ENCODE measurements at places on chromosomes 3 and 15.

GRCh38 chr3:24639061-24639460 is 144.4 kb upstream of the THRB start:
- no peak for DNase-seq

DNA sequence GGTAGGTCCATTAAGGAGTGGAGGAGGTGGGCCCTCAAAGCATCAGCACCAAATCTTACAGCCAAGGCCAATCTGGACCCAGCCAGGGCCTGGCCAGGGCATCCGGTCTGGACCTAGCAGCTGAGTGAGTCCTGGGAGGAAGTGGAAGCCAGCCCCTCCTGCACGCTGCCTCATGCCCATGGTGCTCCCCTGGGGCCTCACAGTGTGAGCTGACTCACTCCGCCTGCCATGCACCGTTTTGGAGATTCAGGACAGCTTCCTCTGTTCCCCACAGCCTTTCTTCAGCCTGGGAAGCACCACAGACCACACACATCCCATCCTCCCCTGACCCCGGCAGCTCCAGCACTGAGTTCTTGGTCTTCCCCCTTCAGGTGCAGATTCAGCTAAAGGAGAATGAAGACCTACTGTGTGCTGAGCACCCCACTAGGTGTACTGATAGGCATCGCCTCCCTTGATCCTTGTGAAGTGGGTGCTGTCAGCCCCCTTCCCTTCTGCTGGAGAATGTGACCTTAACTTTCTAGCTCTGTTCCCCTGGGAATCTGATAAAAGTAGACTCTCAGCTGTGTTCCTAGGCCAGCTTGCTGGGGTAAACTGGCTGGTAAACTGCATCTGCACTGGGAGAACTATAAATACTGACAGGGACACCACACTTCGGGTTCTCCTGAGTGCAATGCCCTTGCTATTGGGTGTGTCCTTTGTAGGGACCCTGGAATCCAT is 36.8 kb upstream of the SEC13 start:
- DNase-seq, result no peak

DNA sequence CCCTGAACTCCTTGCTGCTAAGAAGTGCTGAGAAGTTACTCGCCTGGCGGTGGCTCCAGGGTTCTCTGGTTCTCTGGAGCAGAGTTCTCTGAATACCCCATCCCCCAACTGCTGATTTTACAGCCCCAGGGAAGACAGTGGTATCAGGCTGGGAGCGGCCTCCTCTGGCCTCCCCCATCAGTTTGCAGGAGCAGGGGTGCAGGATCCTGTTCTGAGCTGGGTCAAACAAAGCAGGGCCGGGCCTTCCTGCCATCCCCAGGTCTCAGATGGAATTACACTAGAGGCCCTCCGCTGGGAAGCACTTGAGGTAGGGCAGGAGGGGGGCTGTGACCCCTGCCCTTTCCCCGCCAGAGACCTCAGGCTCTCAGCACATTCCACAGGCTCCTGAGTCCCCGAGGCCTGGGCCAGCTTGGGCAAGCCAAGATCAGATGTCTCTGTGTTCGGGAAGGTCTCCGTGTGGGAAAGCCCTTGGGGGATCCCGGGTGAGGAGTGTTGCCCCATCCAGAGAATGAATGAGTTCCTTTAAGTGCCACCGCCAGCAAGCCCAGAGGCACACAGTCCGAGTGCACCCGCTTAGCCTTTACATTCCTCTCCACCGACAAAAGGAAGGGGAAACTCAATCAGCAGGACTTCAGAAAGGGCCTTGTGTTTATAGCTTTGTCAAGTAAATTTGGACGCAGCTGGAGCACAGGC is 149.9 kb downstream of the LRRK1 start:
- no peak for DNase-seq

GRCh38 chr15:52428297-52428696 is 100.4 kb downstream of the MYO5A start:
- no peak for DNase-seq

- DNase-seq, result no peak
Measured at GRCh38 chr15:100769975-100770340, 109.7 kb upstream of the ALDH1A3 start.

DNA sequence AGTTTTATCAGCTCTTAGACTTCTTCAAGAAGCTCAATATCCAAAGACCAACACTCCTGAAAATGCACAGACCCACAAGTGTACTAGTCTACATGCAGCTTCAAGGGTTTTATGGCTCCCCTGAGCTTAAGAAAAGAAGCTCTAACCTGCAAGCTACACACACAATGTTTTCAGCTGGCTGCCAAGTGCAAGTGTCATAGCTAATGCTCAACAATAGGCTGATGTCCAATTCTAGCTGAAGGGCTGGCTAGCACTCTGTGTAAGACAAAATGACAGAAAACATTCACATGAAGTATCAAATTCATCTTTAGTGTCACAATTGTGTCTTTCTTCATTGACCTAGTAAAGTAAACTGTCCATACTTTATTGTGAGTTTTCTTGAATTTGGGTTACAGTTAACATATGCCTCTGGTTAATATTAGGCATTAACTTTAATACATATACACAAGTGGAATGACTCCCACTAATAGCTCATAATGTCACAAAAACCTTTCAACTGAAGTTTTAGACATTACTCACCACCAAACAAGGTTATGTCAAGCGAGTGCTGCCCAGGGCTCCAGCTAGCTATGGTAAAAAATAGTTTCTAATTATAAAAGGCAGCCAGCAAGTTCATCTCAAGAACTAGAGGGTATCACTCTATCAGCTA is 15.1 kb downstream of the ABI3BP start:
- no peak for DNase-seq

DNA sequence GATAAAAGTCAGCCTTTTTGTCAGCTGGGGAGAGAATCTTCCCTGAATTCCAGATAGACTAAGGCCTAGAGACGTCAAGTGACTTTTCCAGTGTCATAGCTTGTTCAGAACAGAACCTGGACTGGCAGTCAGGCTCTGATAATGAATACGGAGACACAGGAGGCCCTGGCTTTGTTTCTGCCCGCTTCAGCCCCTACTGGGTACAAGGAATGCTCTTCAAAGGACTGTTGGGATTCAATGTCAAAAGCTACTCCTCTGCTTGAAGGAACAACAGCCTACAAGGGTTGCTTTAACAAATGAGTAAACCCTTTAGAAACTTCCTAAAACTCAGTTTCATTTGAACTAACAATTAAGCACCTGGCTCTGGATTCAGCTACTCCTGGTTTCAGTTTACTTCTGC is 412.3 kb downstream of the OXSM start:
- DNase-seq, result no peak

DNA sequence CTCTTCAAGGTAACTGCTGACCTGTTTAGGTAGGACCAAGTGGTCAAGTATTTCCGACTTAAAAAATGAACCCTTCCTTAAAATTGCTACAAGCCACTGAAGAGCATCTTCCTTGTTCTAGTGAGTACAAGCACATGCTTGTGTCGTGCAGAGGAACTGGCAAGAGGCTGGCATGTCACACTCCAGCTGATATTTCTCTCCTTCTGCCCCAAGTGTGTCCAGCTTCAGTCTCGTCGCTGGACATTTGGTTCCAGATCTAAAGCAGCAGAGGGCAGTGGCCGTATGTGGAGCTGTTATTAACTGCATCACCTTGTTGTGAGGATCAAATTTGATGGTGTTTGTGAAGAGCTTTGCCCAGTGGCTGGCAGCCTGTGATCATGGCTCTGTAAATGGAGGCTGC is 10.0 kb downstream of the RBP2 start:
- no peak for DNase-seq

DNA sequence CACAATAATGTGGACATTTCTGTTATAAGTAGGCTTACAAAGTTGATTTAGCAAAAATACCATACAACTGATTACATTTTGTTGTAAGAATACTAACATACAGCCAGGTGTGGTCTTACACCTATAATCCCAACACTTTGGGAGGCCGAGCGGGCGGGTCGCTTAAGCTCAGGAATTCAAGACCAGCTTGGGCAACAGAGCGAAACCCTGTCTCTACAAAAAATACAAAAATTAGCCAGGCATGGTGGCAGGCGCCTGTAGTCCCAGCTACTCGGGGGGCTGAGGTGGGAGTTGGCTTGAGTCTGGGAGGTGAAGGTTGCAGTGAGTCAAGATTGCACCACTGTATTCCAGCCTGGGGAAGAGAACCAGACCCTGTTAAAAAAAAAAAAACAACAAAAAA is 67.1 kb downstream of the DLG1 start:
- DNase-seq, result no peak

- DNase-seq, result peak; percentile 5
Measured at GRCh38 chr15:93987068-93987467, 244.3 kb upstream of the MCTP2 start.
